ENCODE measurements at places on chromosomes 6 and 20. TPM values are rescaled to one million over a fixed set of nuclear protein-coding genes. Genes with fewer than 3 reads are reported as not detected.

OR2J3 gene
- not detected for total RNA-seq

VWA7 gene
- under 0.01 TPM for total RNA-seq

OGFRL1 gene
- total RNA-seq: 23.2 TPM

PRRT1 gene
- 0.41 TPM for total RNA-seq

GFOD1 gene
- total RNA-seq: 32.2 TPM

ZMYND8 gene
- 36.7 TPM for total RNA-seq

CGA gene
- total RNA-seq: not detected

AK9 gene
- total RNA-seq: 80.3 TPM

SRF gene
- total RNA-seq: 9.8 TPM

HDGFL1 gene
- under 0.01 TPM for total RNA-seq

KCNG1 gene
- 22.4 TPM for total RNA-seq

HLA-DRB1 gene
- total RNA-seq: 3.7 TPM

CD83 gene
- 23.6 TPM for total RNA-seq

KIF16B gene
- total RNA-seq: 70.1 TPM

HCRTR2 gene
- total RNA-seq: 30.6 TPM

INSM1 gene
- 8.6 TPM for total RNA-seq

TCF21 gene
- not detected for total RNA-seq

MYH7B gene
- not detected for total RNA-seq

SNRNP48 gene
- total RNA-seq: 15.9 TPM

MRAP2 gene
- total RNA-seq: 7.7 TPM

NFATC2 gene
- 0.41 TPM for total RNA-seq

PDE7B gene
- total RNA-seq: 16.3 TPM

DNMT3B gene
- 6.5 TPM for total RNA-seq

BCAS1 gene
- total RNA-seq: 2.4 TPM

B4GALT5 gene
- 62.0 TPM for total RNA-seq

SLC18B1 gene
- 17.5 TPM for total RNA-seq

LPA gene
- 1.2 TPM for total RNA-seq

MUC22 gene
- not detected for total RNA-seq

WFDC2 gene
- 3.3 TPM for total RNA-seq

SLCO4A1 gene
- total RNA-seq: 1.6 TPM

PNPLA1 gene
- not detected for total RNA-seq

RSPH3 gene
- total RNA-seq: 6.9 TPM

MTRF1L gene
- total RNA-seq: 13.0 TPM

EFCAB8 gene
- not detected for total RNA-seq

TCEA2 gene
- 36.7 TPM for total RNA-seq

CRISP3 gene
- total RNA-seq: under 0.01 TPM

PTCRA gene
- total RNA-seq: not detected

SAMD5 gene
- total RNA-seq: 11.8 TPM

Measured in frontal cortex (tissue), 4 donors.